ENCODE measurements at places on chromosomes 16 and 17. TPM values are rescaled to one million over a fixed set of nuclear protein-coding genes. Genes with fewer than 3 reads are reported as not detected.

DNA sequence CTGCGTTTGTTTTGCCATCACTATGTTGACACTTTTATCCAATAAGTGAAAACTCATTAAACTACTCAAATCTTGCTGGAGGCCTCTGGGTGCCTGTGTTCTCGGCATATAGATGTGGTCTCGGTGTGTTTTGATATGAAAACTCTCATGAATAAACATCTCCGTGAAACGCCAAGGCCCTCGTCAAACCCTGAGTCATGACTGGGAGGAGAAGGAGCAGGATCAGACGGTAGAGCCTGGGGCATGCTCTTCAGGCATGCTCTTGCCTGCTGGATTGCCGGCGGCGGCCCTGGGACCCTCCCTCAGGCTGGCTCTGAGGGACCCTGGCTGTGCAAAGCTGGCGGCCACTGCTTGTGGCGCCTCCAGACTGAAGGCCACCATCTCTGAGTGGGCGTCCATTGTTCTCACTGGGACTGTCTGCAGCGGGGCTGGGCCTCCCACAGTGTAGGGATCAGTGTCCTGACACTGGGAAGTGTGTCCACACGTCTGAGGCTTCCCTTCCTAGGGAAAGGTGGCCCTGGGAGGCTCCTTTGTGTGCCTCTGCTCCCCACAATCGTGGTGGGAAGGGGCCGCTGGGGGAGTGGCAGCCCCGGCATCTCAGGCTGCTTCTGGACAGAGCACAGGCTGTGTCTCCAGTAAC, 1.7 kb upstream of the NPB start:
- DNase-seq = no peak

DNA sequence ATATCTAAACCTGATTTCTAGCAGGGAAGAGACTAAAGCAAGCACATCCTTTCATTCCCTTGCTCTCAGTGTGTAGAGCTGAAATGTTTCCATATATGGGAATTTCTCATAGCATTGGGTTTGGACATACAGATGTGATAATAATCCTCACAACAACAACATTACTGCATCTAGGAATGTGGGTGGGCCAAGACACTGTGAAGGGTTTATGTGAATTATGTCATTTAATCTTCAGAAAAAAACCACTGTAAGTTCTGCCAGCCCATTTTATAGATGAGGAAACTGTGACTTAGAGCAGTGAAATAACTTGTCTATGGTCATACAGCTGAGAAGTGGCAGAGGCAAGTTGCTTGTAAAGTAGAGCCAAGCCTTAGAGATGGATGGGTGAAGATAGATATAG, 5.2 kb downstream of the OMG start:
- no peak for DNase-seq

- DNase-seq = no peak
These were observed 59.5 kb downstream of the AKAP1 start for GRCh38 chr17:57144567-57144966.

MRPL10 gene
- total RNA-seq = 53.5 TPM

DNA sequence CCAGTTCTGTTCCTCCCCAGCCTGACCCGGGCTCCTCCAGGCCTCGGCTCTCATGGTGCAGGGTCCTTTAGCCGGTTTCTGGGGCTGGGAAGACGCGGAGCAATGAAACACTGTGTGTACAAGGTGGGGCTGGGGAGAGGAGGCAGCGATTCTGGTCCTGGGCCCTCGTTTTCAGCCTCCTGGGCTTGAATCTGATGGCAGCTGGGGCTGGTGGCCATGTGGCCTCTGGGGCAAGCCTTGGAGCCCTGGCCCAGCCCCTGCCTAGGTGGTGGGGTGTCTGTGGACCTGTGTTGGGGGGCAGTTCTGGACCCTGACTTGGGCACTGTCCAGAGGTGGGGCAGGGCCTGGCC, 4.1 kb downstream of the FOXJ1 start:
- DNase-seq = no peak

ABCA10 gene
- 6.9 TPM for total RNA-seq

PRAC1 gene
- total RNA-seq = not detected

BRICD5 gene
- 11.3 TPM for total RNA-seq

GRCh38 chr16:21100447-21100846, 50.2 kb downstream of the DNAH3 start:
- no peak for DNase-seq

- peak; percentile 40 for DNase-seq
These were observed 2.1 kb downstream of the TRAF4 start for GRCh38 chr17:28745786-28746411.

DNA sequence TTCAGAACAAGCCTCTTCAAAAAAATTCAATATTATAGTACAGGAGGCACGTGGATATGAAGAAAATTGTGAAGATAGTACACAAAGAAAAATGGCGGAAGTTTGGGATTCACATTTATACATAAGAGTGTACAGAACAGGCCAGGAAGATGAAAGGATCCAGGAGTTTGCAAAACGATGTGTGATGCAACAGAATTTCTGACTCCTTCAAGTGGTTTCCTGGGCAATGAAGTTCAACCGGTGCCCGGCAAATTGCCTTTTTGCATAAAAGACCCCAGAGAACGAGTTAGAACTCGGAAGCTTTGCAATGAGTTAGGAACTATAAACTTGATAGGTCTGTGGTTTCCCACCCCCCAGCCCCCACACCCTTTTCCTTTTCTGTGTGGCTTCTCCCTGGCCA, 189.1 kb downstream of the SALL1 start:
- DNase-seq = no peak

DNA sequence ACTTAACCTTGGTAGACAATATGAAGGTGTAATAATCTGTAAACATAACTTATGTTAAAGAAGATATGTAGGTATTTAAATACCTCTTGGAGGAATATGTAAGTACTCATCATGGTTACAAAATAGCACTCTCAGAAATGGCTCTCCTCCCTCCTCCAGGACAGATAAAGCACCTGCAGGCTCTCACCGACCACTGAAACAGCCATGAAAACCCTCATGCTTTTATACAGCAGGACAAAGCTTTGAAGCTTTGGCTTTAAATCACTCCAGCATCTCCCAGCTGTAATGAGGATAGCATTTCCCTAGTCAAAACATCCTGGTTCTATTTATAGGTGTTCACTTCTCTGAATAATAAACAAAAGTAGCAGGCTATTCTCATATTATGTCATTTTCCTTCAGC, 69.1 kb upstream of the PMFBP1 start:
- DNase-seq = no peak

DNA sequence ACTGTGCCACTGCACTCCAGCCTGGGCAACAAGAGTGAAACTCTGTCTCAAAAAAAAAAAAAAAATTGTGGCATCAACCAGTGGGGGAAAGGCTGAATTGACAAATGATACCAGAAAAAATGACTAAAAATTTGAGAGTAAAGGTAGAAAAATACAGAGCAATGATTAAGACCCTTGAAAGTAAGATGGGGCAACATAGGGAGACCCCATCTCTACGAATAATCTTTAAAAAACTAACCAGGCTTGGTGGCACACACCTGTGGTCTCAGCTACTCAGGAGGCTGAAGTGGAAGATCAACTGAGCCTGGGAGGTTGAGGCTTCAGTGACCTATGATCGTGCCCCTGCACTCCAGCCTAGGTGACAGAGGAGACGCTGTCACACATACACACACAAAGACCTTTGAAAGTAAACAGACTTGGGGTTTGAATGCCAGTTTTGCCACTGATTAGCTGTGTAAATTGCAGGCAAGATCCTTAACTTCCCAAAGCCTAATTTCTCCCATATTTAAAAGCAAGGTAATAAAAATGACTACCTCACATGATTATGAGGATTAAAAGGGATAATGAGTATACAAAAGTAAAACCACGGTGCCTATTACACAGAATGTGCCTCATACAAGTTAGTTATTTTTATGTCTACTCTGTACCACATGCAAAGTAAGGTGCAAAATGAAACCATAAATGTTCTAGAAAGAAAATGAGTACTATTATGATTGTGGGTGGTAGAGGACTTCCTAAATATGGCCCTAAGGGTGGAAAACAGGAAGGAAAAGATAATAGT, 21.7 kb upstream of the PAFAH1B1 start:
- no peak for DNase-seq

DNA sequence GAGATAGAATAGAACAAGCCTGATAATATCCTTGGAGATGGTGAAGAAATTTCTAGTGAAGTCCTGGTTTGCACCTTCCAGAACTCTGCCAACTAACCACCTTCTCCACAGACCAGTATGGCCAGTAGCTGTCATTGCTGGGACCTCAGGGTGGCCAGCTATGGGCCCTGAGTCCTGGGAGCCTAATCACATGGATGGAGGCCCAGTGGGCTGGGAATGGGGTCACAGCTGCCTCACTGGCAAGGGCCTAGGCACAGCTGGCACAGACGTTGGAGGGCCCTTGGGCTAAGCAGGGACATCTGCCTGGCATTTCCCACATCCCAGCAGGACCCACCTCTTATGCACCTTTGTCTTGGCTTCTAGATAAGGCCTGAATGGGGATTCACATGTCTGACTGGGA, 7.6 kb upstream of the WNT3 start:
- DNase-seq = peak; percentile 33

All from Right ventricle myocardium superior (tissue), 1 donor.